Fibroblast of villous mesenchyme (primary cell): ENCODE measurements at places on chromosomes 12 and 14.

GRCh38 chr12:11085419-11085818 lies 6.7 kb downstream of the TAS2R43 start:
- no peak for DNase-seq

DNA sequence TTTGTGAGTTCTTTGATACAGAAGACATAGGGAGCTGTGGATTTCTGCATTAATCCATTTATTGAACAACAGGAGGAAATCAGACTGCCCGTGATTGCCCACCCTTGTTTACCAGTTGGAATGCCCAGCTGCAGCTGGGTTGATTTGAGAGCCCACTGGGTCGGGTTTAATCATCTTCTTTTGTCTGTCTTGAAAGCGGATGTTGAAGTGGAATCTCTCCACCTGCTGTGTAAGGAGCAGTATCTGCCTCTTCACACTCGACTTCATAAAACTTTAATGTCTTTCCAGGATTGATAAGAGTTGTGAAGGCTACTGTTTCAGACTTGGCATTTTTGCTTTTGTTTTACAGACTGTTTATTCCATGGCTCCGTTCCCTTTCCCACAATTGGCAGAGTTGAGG lies 39.9 kb downstream of the TBC1D30 start:
- no peak for DNase-seq

DNA sequence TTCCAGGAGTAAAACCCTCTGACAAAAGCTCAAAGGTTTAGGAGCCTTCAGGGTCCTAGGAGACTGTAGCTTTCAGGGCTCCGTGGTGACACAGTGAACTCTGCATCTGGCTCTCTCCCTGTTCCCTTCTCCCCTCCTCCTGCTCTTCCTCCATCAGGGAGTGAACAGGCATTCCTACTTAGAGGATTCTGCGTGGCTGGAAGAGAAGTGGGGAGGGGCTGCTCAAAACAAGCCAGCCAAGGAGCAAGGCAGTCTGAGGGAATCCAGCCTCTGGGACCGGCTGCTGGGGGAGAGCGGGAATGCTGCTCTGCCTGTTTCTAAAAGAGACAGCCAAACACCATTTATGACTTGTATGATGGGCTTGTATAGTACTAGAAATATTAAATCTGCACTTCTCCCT lies 49.5 kb downstream of the RBMS2 start:
- no peak for DNase-seq

DNA sequence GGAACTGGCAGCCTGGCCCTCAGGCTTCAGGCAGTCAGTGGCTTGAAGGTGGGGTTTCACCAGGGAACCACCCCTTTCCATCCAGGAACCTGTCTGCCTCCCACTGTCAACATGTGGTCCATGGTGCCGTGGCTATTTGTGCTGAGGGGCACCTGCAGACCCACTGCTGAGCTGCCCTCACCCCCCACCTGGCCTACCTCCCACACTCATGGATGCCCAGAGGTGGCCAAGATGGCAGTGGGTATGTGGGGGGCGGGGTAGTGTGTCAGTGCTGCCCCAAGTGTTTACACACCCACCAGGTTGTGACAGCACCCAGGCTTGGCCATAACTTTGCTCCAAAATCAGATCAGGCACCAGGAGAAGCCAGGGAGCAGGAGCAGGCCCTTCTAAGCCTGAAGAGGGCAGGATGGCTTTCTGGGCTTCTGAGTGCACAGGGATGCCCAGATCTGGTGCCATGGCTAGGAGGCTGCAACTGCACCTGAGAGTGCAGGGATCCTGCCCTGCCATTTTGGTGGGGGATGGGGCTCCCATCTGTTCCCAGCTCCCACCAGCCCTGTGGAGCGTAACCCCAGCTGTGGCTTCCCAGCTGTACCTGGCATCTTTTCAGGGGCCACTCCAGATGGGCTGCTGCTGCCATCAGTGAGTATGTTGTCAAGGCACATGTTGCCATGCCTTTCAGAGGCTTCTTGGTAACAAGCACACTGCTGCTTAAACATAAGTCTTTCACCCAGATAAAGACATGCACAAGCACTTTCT lies 263.9 kb downstream of the LRIG3 start:
- no peak for DNase-seq

GRCh38 chr14:25472700-25473099 lies 422.8 kb upstream of the STXBP6 start:
- DNase-seq: no peak

DNA sequence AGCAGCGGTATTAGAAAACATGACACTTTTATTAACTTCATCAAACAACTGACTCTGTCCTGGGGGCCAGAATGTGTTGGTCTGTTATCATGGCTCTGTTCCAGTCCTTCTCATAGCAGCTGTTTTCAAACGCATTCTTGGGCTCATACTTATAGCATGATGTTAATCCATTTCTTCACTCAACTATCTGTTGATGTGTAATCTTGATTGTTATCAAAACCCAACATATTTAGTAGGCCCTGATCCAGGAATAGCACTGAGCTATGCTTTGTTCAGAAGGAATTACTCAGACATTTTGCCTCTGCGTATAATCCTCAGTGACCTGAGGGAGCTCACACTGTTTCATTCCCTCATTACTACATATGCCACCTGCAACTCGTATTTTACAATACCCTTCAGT lies 315.9 kb downstream of the BMP4 start:
- peak; percentile 53 for DNase-seq

DNA sequence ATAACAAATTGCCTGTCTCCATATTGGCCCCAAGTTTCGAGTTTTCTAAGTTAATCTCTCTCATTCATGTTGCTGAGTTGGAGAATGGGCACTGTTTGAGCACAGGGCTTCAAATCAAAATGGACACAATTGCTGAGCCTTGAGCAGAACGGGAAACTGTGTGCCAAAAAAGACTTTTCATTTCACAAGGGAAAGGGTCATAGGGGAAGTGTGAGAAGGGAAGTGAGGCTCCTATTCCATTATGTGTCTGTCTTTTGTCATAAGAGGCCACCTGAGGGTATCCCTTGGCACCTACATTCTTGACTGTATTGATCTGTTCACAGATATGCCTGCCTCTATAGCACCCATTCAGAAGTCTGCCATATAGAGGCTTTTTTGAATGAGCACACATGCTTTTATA lies 59.1 kb downstream of the TTLL5 start:
- no peak for DNase-seq

- DNase-seq: no peak
Measured at GRCh38 chr12:90965204-90965603, 10.2 kb upstream of the CCER1 start.

DNA sequence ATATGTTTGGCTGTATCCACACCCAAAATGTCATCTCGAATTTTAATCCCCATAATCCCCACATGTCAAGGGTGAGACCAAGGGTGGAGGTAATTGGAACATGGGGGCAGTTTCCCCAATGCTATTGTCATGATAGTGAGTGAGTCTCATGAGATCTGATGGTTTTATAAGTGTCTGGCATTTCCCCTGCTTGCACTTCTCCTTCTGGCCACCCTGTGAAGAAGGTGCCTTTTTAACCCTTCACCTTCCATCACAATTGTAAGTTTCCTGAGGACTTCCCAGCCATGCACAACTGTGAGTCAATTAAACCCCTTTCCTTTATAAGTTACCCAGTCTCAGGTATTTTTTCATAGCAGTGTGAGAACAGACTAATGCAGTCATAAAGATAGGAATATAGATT lies 216.7 kb upstream of the SSTR1 start:
- no peak for DNase-seq

DNA sequence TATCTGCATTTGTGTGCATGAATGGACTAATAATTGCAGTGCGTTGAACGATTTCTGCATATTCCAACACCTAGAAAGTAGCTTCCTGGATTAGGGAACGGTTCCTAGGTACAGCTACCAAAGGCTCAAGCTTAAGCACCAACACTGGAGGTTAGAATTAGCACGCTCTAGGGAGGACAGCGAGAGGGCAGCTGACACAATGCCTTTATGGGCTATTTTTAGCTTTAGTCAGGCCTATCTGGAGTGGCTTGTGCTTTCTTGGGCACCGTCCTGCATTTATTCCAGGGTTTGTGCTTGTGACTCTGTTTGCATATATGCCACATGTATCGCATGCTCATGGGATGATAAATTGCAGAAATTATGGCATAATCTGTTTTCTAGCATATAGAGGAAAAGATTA lies 13.7 kb downstream of the ETV6 start:
- DNase-seq: no peak

- DNase-seq: no peak
Measured at GRCh38 chr12:9363145-9363544, 154.9 kb upstream of the PZP start.

DNA sequence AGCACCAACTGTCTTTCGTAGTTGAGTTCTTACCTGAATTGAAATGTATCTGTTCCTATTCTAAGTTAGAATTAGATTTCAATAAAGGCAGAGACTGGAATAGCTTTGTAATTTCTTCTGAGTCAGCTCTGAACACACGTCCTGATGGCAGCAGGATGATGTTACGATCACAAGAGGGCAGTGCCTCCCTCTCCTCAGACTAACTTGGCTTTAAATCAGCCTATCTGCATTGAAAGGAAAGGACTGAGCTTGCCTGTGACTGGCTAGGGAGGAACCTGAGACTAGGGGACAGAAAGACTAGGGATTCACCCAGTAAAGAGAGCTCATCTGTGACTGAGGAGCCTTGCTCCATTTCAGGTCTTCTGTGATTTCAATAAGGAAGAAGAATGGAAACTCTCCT lies 323.7 kb upstream of the OR4E1 start:
- no peak for DNase-seq

- no peak for DNase-seq
Measured at GRCh38 chr12:79560225-79560889, 130.4 kb downstream of the PAWR start.

DNA sequence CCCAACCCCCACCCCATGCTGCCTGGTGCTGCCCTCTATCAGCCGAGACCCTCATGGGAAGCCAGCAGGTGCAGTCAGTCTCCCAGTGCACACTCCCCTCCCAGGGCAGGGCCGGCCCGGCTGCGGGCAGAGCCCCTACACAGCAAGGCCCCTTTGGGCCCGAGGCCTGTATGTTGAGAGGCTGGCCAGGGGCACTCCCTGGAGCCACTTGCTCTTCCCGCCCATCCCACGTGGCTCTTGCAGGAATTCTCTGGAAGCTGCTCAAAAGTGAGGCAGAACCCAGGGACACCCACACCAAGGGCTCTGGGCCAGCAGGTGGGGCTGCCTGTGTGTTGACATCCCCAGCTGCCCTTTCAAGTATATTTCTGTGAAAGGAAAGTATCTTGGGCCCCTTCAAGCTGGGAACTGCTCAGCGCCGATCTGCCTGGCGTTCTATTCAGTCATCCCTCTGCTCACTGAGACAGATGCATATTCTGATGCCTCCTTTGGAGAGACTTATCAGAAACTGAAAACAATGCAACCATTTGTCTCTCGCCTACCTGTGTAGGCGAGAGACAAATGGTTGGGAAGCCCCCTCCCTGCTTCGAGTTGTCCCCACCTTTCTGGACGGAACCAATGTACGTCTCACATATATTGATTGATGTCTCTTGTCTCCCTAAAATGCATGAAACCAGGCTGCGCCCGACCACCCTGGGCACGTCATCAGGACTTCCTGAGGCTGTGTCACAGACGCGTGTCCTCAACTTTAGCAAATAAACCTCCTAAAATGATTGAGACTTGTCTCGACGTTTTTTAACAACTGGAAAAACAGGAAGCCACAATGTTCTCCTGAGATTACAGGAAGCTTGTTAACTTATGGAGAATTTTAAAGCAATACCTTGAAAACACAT lies 6.0 kb downstream of the GPR132 start:
- DNase-seq: peak; percentile 36

- DNase-seq: no peak
Measured at GRCh38 chr14:97718886-97719442, 921.8 kb downstream of the VRK1 start.

DNA sequence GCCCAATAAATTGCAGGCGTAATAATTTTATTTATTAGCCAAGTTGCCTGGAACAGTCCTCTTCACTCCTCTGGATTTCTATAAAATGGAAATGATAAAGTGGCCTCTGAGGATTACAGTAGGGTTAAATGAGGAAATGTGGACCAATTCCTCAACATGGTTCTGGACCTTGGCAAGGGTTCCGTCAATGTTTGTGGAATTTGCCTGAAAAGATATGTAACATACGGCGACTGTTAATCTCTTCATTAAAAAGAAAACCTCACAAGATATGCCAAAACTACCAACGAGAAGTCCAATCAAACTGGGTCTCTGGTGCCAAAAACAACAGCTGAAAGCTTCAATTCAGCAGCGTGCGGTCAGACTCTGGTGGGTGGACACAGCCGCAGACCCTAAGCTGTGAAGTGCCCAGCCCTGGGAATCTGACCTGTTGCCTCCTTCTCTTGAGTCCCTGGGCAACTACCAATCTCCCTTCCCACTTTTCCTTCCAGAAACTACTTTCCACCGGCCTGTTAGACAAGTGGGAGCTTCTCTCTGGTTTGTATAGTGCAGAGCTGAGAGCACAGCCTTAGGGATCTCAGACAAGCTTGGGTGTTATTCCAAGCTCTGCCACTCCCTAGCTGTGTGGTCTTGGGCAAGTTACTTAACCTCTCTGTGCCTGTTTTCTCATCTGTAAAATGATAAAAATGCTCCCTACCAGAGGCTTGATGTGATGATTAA lies 190.5 kb upstream of the GSC start:
- DNase-seq: no peak

DNA sequence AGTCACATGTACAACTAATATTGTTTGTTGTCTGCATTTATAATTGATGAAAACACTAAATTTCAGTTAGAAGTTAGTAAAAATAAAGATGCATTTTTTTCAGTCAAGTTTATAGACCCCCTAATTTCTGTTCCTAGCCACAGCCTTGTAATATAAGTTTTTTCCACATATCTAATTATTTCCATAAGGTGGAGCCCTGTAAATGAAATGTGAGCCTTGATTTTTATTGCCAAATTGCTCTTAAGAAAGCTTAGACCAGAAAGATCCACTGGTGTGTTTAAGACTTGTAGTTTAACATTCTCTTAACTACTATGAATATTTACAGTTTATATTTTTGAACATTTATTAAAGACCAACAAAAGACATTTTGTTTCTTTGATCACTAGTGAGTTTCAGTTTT lies 322.1 kb upstream of the RGS6 start:
- DNase-seq: no peak

DNA sequence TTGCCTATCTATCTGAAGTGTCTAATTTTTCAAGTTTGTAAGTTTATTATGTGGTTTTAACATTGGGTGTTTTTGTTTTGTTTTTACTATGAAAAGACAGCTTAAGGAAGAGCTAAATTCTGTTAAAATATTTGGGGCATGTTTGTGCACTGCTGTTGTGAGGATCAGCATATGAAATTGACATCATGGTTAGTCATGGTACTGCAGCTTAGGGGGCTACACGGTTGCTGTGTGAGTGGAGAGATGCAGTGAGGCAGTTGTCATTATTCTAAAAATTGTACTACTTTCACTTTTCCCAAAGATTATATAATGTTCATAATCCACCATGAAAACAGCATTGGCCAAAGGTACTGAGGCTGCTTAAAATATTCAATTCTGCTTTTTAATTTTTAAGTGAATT lies 49.0 kb downstream of the ZC3H14 start:
- DNase-seq: no peak

DNA sequence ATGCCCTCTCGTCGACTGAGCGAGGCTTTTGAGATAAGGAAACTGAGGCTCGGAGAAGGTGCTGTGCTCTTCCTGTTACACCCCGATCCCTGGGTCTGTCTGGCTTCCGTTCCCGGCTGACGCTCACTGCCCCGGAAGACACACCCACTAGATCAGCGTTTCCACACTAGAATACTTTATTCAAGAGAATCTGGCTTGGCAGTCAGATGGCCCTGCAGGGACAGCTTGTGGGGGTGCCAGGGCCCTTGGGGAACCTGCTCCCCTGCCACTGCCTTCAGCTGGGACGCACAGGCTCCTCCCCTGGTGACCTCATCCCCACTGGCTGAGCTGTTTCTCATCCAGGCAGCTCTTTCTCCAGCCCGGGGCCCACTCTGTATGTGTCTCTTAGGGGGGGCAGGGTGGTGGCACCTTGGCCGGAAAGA lies 13.7 kb downstream of the PGF start:
- peak; percentile 47 for DNase-seq
